DMS 273 treated with DMSO at 0.1 percent for 48 hours (cell line): ENCODE measurements at places on chromosomes 2 and 18.

- DNase-seq = no peak
These were observed 730.8 kb downstream of the DCC start for GRCh38 chr18:53070788-53071187.

DNA sequence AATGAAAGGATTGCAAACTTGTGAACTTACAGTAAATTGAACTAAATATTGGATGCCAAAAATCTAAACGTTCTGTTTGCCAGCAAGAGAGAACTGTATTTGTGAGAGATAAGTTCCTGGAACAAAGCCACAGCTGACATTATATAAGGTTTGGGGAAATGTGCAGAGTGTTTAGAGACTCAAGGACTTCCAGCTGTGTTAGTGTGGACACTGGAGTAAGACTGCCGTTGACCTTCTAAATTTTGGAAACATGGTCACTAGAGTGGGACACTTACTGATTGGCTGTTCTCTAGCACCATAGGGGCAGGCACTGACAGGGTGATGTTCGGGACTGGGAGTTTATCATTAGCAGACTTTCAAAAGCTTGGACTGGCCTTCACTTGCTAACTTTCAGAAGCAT is 40.5 kb downstream of the SCN9A start:
- no peak for DNase-seq

DNA sequence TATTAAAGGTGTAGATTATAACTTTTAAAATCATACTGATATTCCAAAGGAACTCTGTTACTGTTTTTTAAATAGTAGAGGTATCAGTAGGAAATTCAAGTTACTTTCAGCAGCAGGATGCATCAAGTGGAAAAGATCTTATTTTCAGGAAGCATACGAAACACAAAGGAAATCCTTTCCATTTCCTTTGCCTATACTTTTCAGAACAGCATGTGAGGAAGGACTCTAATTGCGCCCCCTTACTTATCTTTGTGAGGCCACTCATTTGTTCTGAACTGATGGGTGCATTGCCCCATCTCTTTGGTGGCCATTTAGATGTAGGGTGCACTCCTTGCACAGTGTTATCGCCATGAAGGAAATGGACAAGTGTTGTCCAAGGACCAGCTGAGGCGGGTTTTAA is 145.3 kb downstream of the BABAM2 start:
- DNase-seq = no peak

DNA sequence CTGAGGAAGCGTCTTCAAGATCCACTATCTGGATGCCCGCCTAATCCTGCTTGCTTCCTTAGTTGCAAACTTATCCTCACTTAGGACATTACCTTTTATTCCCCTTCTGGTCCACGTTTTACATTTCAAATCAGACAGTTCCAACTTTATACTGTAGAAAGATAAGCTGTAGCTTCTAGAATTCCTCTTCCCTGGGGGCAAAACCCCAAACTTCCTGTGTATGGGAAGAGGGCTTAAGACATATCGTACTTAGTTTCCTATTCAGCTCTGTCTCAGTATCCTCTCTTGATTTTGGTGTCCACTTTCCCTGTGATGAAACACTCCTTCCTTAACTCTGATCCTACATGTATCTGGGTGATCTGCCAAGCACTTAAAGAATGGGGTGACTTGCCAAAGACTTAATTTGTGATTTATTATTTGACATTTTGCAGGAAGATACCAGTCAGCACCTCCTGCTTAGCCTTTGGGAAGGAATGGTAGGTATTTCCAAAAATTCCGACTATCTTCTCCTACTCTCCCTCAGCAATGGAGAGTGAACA is 245.2 kb downstream of the CDCA7 start:
- no peak for DNase-seq

- no peak for DNase-seq
These were observed 44.3 kb downstream of the LPIN2 start for GRCh38 chr18:2968606-2969005.

- DNase-seq = no peak
These were observed 65.3 kb upstream of the CCDC85A start for GRCh38 chr2:56118474-56118873.

DNA sequence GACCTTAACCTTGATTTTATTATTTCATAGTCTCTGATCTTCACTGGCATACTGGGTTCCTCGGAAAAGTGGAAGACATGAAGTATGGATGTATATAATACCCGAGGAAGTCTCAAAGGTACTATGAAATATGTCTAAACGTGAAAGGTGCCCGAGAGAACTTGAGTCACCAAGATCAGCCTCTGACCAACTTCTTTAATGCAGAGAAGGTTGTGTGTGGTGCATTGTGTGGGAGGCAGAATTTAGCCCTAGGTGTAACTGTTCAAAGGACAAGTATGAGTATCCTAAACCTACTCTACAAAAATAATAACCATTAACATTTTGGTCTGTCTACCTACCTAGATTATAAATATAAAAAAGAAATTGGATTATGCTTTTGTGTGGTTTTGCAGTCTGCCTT is 36.1 kb downstream of the OSBPL6 start:
- no peak for DNase-seq

- DNase-seq = no peak
These were observed 1.6 kb upstream of the ZNF385B start for GRCh38 chr2:179862898-179863458.

GRCh38 chr18:31677592-31677991 is 6.8 kb downstream of the B4GALT6 start:
- no peak for DNase-seq

- no peak for DNase-seq
These were observed 47.5 kb downstream of the THUMPD2 start for GRCh38 chr2:39731546-39731945.

GRCh38 chr2:96531366-96531765 is 5.2 kb upstream of the ARID5A start:
- DNase-seq = no peak

- DNase-seq = no peak
These were observed 171.6 kb downstream of the DIS3L2 start for GRCh38 chr2:232133078-232133477.

- DNase-seq = no peak
These were observed 1.3 kb downstream of the TMEM37 start for GRCh38 chr2:119432851-119433522.

DNA sequence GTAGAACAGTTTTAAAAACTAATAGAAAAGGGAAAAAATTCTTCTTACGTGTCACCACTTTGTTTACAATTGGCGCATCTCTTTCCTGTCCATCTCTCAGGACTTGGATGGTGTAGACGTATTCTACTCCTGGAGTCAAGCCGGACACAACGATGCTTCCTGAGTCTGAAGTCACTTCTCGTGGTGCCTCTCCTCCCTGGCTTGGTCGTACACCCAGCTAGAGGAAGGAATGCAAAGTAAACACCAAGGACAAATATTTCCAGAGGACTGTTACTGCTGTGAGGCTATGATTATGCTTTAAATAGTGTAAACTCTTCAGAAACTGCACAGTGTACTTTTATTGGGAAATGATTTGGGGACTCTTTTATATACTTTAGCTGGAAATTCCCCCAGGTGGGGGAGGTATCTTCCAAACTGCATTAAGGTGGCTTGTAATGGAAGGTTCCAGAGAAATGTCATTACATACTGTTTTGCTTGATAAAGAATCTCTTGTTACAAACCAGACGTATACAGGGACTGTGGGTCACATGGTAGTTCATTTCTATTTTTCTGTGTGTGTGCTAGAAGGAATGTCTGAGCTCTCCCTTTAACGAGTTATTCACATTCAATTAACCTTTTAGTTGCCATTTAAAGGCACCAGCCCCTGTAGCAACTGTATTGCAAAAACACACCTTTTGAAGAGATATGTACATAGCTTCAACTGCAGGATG is 38.1 kb downstream of the FN1 start:
- DNase-seq = no peak

- DNase-seq = no peak
These were observed 236.2 kb downstream of the IKZF2 start for GRCh38 chr2:212915121-212915782.

- no peak for DNase-seq
These were observed 13.0 kb downstream of the ANTXR1 start for GRCh38 chr2:69026026-69026425.

GRCh38 chr2:140714586-140714985 is 1416.2 kb downstream of the LRP1B start:
- DNase-seq = no peak

- no peak for DNase-seq
These were observed 45.4 kb downstream of the SLC16A14 start for GRCh38 chr2:230023313-230023712.

DNA sequence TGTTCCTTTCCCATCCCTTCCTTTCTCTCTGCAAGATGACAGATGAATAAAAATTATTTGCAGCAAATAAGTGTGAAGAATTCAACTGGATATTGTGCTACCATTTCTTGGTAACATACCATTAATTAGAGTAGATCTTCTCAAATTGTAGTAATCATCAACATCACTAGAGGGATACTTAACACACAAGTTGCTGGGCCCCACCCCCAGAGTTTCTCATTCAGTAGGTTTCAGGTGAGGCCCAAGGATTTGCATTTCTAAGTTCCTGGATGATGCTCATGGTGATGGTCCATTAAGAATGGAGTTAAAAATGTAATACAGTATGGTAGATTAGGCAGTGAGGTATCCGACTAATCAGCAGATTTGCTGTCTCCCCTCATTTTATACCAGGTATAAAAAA is 594.0 kb downstream of the ERBB4 start:
- DNase-seq = no peak

GRCh38 chr2:28488858-28489575 is 6.8 kb upstream of the PLB1 start:
- DNase-seq = no peak

DNA sequence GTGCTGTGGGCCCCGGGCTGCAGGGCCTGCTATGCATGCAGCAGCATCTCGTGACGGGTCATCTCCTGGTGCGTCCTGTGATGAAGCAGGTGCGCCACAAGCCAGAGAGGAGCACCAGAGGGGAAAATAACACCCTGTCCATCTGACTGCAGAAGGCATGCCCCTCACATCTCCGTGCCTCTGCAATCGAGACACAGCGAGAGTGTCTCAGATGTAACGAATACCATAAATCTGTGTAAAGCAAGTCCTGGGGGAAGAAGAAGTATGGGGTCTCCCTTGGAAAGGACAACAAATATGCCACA is 137.5 kb downstream of the PTGR3 start:
- DNase-seq = no peak

- no peak for DNase-seq
These were observed 107.3 kb upstream of the ZFP36L2 start for GRCh38 chr2:43333656-43334144.

DNA sequence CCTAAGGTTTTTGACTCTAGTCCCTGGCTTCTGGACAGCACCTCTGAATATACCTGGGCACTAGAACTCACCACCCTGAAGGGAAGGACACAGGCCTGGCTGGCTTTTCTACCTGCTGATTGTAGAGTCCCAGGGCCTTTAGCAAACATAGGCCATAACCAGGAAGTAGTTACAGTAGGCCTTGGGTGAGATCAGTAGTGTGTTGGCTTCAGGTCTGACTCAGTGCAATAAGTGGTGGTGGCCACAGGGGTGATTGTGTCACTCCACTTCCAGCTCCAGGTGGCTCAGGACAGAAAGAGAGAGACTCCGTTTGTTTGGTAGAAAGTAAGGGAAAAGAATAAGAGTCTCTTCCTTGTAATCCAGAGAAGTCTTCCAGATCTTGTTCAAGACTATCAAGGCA is 101.7 kb upstream of the LGALSL start:
- DNase-seq = no peak

DNA sequence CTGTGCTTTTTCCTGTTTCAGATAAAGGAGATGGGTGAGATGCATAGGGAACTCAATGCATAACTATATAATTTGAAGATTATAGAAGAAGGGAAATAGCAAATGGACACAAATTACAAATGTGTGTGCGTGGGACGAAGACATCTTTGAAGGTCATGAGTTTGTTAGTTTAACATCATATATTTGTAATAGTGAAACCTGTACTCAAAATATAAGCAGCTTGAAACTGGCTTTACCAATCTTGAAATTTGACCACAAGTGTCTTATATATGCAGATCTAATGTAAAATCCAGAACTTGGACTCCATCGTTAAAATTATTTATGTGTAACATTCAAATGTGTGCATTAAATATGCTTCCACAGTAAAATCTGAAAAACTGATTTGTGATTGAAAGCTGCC is 16.4 kb upstream of the MSH2 start:
- DNase-seq = no peak

DNA sequence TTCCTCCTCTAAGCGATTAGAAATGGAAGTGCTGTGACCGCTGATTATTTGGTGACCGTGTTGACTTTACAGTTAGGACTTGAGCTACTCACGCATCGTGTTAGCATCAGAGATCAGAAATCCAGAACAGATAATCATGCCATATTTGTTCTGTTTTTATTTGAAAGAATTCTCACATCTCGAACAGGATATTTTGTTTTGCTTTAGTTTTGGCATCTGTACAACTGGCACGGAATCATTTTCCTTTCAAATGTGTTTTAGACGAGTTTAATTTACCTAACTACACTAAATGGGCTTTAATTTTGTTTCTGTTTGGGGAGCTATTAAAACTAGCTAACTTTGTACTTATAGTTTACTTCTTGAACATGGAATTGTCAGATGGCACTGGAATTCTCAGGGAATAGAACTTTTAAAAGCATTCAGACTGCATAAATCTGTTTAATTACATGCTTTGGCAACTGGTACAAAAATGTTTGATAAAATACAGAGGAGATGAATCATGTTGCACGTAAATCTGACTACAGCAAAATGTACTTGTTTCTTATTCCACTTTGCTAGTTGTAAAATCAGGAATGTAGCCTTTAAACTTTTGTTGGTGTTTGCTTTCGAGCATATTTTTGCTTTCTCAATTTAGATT is 1.4 kb downstream of the ITPRID2 start:
- no peak for DNase-seq

DNA sequence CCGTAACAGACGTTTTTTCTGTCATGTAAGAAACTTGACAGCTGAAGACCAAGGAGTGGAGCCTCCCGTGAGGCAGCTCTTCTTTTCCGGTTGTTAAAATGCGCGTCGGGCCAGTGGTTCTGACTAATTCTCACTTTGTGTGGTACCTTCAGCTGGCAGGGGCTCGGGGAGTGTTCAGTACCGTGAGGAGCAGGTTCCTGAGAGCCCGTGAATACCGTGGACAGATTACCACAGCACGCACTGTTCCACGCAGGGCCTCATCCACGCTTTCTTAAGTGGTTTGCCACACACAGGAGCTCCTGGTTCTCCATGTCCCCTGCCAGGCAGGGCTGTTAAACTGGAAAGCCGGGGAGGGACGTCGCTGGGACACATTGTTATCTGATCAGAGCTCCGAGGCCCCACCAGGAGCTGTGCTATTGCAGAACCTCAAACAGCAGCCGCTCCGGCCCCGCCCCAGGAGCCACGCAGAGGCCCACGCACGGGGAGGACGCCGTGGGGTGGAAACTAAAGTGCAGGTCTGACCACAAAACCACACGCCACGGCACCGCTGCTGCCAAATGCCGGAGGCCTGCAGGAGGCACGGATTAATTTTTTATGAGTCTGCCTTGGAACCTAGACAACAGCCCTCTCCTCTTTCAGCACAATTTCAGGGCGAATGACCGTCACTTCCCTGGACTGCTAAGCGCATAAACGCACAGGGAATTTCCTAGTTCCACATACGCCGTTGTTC is 43.3 kb downstream of the NFATC1 start:
- no peak for DNase-seq

GRCh38 chr18:55007602-55008001 is 48.3 kb upstream of the CCDC68 start:
- DNase-seq = no peak

GRCh38 chr2:204706939-204707338 is 161.7 kb downstream of the PARD3B start:
- no peak for DNase-seq
